ENCODE measurements at places on chromosomes 1 and 21. TPM values are rescaled to one million over a fixed set of nuclear protein-coding genes. Genes with fewer than 3 reads are reported as not detected.

The SYT11 gene
- 24.4 TPM for total RNA-seq

The FBLIM1 gene
- total RNA-seq = 40.6 TPM

The B3GALT5 gene
- total RNA-seq = 0.65 TPM

The LAPTM5 gene
- 14.2 TPM for total RNA-seq

The FCRLB gene
- total RNA-seq = 0.38 TPM

The RBBP5 gene
- 10.1 TPM for total RNA-seq

The PRR9 gene
- total RNA-seq = not detected

The GJB5 gene
- not detected for total RNA-seq

The TMCC2 gene
- total RNA-seq = 4.0 TPM

The OR2M3 gene
- total RNA-seq = not detected

The GBP6 gene
- total RNA-seq = not detected

- DNase-seq = no peak
Measured at GRCh38 chr21:38830671-38831525, 25.2 kb downstream of the ETS2 start.

DNA sequence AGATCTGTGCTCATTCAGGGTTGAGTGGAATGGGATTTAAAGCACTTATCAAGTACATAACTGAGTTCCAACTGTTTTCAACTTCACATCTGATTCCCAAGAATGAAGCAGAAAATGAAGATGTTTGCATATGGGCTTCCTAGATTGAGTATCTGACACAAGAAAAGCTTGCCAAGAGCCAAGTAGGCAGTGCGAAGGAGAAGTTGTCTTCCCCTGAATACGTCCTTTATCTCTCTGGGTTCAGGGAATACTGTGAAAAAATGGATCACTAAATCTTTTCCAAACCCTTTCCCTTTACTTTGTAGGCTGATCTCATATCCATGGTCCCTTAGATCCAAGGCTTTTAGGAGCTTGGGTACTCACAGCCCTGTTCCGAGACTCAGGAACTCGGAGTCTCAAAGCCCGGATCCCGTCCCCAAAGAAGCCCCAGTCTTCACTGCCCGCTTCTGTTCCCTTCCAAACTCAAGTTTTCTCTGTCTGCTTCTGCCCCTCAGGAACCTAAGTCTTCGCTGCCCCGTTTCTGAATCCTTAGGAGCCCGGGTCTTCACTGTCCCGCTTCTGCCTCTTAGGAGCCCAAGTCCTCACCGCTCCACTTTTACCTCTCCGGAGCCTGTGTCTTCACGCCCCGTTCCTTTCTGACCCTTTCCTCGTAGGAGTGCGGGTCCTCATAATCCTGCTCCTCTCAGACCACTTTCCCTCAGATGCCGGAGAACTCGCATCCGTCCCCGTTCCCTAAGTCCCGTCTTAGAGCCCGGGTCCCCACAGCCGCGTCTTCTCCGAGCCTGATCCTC, 616 bp downstream of the TAF12 start:
- DNase-seq = no peak

- DNase-seq = no peak
Measured at GRCh38 chr1:241532864-241533263, 686 bp downstream of the KMO start.

GRCh38 chr1:208885060-208885459, 640.9 kb upstream of the PLXNA2 start:
- no peak for DNase-seq

- no peak for DNase-seq
Measured at GRCh38 chr1:31193729-31194128, 46.0 kb downstream of the NKAIN1 start.

GRCh38 chr1:238752327-238752726, 634.0 kb upstream of the CHRM3 start:
- no peak for DNase-seq

- DNase-seq = no peak
Measured at GRCh38 chr1:231094421-231094820, 54.4 kb upstream of the FAM89A start.

GRCh38 chr1:200525090-200525987, 95.2 kb downstream of the KIF14 start:
- DNase-seq = no peak

DNA sequence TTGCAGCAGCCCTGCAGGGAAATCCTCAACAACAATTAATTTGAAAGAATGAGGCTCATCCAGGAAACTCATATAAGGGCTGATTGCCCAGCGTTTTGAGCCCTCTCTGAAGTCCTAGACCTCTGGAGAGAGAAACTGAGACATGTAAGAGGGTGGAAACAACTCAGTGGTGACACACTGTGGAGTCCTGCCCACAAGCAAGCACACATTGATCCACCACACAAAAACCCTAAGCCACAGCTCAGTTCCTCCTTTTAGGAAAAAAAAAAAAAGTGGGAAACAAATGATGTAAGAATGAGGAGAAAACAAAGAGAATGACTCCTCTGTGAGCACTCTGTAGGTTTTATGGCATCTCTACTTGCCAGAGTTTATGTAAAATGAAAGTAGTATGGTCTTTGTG, 22.9 kb upstream of the PLA2G5 start:
- no peak for DNase-seq

DNA sequence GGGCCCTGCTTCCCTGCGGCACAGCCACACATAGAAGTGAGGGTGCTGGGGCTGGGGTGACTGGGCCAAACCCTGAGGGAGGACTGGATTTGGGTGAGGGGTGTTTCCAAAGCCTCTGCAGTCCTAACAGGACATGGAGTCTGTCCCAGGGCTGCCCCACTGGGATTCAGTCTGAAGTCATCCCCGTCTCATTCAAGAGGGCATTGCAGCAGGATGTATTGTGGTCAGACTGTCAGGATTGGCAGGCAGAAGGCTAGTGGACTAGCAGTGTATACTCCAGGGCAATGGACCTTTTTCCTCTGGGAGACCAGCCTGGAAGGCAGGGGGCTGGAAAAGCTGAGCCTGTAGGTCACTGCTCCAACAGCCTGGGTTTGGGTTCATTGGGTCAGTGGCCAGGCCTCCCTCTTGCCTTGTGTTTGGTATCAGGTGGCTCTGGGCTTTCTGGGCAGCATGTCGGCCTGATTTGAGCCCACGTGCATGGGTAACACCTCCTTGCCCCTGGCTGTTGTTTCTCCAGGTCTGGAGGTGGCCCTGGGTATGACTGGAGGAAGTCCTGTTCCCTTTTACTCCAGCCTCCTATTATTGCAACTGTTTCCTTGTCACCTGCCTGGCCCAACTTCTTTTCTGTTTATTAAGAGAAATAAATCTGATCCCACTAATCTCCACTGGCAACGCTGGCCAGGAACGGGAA, 41.0 kb upstream of the SYNC start:
- no peak for DNase-seq

- DNase-seq = no peak
Measured at GRCh38 chr1:67752306-67752705, 67.3 kb downstream of the GADD45A start.

DNA sequence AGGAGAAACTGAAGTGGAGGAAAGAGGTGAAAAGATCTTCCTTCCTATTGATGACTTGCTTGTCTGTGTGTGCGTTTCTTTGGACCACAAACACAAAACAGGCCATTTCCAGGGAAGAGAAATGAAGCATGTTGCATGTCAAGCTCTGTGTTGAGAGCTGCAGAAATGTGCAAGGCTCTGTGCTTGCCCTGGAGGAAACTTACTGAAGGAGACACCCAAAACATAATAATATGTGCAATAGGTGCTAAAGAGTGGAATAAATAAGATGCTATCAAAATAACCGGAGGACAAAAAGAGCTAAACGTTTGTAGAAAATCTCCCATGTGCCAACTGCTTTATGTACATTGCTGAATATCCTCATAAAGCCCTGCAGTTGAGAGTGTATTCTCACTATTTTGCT, 195.2 kb upstream of the HMGB4 start:
- no peak for DNase-seq

GRCh38 chr1:36436821-36437220, 13.4 kb downstream of the OSCP1 start:
- no peak for DNase-seq

DNA sequence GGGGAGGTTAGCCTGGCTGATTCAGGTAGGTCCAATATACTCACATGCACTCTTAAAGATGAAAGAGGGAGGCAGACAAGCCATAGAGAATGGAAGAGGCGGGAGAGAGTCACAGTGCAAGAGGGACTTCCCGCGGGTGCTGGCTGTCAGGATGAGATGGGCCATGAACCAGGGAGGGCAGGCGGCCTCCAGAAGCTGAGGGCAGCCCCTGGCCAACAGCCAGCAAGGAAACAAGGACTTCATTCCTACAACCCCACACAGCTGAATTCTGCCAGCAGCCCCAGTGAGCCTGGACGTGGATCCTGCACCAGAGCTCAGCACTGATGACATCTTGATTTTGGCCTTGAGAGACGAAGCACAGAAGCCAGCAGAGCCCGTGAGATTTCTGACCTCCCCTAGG, 15.1 kb upstream of the B3GALT5 start:
- no peak for DNase-seq

DNA sequence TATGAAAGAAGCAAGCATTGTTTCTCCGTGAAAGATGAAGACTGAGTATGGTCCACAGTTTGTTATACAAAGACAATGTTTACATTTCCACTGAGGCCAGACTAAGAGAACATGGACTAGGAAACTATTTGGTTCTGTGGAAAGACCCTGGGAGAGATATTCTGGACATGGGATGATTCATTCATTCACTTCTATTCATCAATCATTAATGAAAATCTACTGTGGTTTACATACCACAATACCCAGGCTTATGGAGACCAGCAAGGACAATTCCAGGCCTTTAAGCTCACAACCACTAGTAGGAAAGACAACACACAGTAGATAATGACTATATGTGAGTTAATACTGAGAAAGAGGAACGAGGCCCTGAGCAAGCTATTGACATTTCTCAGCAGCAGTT, 125.4 kb downstream of the TBX15 start:
- DNase-seq = no peak

DNA sequence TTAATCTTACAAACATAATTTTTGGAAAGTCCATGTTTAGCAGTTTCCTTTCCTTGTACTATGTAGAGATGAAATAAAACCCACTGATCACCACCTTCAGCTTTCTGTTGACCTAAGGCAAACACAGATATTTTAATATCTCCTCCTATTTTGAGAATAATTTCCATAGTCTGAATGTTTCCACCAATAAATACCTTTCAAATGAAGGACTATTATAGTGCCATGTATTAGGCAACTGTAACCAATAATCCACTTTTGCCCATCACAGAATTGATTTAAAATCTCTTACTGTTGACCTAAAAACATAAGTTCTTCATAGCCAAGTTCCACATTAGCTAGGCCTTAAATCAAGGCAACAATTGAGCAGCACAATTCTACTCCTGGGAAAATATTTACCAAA, 1.8 kb downstream of the CDC42BPA start:
- no peak for DNase-seq

- DNase-seq = no peak
Measured at GRCh38 chr1:84096176-84096575, 47.9 kb upstream of the PRKACB start.

GRCh38 chr1:201530741-201531531, 8.0 kb upstream of the NAV1 start:
- DNase-seq = peak; percentile 90

DNA sequence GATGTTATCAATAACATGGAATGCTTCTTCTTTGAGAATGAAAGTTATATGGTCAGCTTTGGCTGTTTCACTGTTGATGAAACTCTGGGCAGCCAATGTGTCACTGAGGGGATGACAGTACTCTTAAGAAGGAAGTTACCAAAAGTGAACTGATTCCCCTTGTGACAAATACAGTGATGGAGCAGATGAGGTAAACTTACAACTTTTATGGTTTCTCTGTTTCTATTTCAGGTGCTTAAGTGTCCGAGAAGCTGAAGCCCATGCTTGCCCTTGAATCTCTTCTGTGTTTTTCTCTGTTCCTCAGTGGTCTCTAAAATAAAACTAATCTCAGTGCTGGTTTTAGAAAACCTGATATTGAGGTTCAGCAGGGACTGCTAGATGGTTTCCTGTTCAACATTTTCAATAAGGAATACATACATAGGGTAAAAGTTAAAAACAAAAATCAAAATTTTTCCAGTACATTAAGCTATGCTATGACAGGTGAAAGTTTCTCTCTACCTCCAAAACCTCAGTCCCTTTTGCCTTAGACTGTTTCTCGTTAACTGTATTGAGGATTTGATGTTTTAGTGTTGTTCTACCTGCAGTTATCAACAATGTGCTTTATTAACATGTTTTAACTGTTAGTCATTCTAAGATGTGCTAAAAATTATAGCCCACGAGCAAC, 454.4 kb upstream of the ADGRL4 start:
- DNase-seq = no peak

DNA sequence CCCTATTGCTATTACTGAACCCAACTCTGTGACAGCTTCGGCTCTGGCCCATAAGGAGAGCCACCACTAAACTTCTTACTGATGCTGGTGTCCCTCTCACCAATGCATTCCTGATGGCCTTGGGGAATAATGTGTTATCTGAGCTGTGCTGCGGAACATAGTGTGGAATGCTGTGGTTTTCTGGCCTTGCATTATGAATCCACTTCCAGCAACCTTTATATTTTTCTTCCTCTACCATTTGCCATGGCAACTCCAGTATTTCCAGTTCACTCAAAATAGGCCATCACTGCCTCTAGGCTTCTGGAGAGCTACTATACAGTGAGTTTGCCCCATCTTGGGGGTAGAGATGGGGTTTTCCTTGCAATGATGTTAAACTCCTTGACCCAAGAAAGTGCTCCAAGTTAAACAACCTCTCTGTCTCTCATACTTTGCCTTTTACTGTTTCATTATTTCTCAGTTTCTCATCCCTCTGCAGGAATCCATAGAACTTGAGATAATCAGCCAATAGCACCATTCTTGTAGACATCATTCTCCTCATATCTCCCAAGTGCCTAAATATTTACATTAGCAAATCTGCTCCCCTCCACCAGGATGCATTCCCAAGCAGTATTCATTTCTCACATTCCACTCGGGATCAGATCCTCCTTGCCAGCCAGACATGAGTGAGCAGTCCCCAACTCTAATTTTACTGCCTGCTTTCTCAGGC, 11.1 kb upstream of the RAVER2 start:
- DNase-seq = no peak

GRCh38 chr1:16677552-16678431, 11.0 kb upstream of the RNU1-3 start:
- DNase-seq = no peak

DNA sequence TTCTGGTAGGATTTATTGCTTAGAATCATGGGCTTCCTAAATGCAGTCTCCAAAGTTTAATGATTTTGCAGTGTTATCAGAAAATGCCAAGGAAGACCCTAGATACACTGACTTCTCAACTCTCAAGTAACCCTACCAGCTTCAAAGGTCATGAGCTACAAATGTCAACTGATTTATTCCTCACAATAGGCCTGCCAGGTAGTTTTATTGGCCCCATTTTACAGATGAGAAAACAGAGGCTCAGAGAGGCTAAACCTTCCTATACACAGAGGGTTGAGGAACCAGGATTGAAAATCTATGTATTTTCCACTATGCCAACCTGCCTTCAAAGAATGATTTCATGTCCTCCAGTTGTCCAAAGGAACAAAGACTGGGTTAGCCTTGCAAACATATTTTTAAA, 384.4 kb upstream of the POU3F1 start:
- no peak for DNase-seq

DNA sequence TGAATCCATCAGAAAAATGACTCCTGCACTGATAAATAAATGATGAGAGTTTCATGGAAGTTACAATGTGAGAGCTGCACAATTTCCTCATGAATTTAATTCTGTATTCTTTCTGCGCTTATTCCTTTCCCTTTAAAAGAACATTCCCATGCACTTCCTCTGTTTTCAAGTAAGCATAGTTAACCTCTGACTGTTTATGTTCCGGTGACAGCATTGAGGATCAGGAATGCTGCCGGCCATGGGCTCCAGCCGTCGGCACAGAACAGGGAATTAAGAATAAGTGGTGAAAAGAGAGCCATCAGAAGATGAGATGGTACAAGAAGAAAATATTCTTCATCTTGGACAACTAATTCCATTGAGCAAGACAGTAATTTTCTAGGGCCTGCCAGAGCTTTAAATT, 65.3 kb downstream of the SUSD4 start:
- no peak for DNase-seq
